ENCODE measurements at places on chromosomes 3 and 15.

DNA sequence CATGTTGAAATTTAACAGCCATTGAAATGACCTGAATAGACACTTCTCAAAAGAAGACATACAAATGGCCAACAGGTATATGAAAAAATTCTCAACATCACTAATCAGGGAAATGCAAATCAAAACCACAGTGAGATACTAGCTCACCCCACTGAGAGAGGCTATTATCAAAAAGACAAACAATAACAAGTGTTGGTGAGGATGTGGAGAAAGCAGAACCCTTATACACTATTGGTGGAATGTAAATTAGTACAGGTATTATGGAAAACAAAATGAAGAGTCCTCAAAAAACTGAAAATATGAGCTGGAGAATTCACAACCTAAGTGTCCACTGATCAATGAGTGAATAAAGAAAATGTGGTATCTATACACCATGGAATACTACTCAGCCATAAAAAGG lies 21.5 kb downstream of the THOC7 start:
- no peak for DNase-seq

GRCh38 chr15:40471808-40472150 lies 995 bp downstream of the CHST14 start:
- DNase-seq, result peak; percentile 84

- DNase-seq, result no peak
Observed at GRCh38 chr15:45048794-45049631, 26.0 kb downstream of the SORD start.

- DNase-seq, result no peak
Observed at GRCh38 chr15:23866832-23867231, 179.7 kb upstream of the NDN start.

GRCh38 chr3:18024715-18025114 lies 282.3 kb upstream of the TBC1D5 start:
- DNase-seq, result no peak

DNA sequence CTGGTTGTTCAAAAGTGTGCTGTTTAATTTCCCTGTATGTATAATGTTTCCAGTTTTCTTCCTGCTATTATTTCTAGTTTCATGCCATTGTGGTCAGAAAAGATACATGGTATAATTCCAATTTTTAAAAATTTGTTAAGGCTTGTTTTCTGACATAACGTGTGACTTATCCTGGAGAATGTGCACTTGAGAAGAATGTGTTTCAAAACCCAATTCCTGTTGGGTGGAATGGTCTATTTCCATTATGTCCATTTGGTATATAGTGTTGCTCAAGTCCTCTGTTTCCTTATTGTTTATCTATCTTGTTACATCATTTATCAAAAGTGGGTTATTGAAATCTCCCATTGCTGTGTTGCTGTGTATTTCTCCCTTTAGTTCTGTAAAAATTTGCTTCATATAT lies 215.4 kb downstream of the GREM1 start:
- DNase-seq, result no peak
